ENCODE measurements at places on chromosomes 3 and 15. TPM values are rescaled to one million over a fixed set of nuclear protein-coding genes. Genes with fewer than 3 reads are reported as not detected.

The LRRIQ4 gene
- not detected for total RNA-seq

DNA sequence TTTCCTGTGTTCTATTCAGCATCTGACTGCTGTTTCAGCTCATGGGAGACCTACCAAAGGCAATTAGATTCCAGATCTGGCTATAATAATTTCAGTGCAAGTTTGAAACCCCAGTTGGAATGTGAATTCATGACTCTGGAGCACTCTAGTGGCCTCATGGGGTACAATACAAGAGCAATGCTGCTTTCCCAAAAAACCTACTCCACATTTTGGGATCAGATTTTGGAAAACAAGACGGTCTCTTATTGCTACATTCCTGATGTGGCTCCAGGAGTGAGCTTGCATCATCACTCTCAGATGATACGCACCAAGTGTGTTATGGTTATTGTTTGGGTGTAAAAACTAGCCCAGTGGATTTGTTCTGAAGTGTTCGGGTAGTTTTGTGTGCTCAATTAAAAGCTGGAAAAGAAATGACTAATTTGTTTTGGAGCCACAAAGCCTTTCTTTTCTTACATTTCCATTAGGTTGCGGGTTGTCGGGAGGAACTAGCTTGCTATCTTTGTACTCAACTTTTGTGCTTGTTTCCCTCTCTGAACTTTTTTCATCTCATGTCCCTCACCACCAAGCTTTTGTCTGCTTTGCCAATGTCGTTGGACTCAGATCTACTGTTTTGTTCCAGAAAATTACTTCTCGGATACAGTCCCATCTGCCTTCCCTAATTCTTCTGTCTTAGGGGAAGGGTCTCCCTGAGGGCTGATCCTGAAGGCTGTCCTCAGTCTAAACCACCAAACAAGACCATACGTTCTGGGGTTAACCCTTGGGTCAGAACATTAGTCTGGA lies 272.1 kb downstream of the BBX start:
- no peak for DNase-seq
- H3K4me3 ChIP-seq = no peak overlapping the region
- H3K27me3 ChIP-seq = no peaks in the 10 kb centered on the region
- peaks cover 3% of the 10 kb centered on the region for H3K36me3 ChIP-seq
- H3K27ac ChIP-seq = no peak overlapping the region

DNA sequence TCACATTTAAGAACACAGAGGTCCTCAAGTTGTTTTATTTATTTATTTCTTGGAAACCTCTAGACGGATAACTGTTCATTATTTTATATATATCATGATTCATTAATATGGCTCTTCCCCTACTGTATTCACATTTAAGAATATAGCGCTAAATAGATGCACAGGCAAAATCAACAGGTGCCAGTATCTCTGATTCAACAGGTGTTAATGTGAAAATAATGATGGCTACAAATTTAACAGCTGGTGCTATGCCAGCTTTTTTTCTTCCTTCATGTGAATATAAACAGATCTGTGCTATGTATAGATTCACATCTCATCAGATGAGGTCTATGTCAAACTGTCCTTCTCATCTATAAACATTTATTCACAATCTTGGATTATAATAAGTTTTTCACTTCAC lies 218.5 kb upstream of the NR2F2 start:
- H3K4me3 ChIP-seq = no peak overlapping the region
- H3K4me1 ChIP-seq = no peaks in the 10 kb centered on the region
- no peaks in the 10 kb centered on the region for H3K36me3 ChIP-seq

- H3K36me3 ChIP-seq = no peaks in the 10 kb centered on the region
- H3K27me3 ChIP-seq = no peaks in the 10 kb centered on the region
- no peak for DNase-seq
- H3K27ac ChIP-seq = no peak overlapping the region
- no peaks in the 10 kb centered on the region for H3K4me1 ChIP-seq
Measured at GRCh38 chr15:45827275-45827674, 192.4 kb downstream of the SQOR start.

- H3K27me3 ChIP-seq = no peaks in the 10 kb centered on the region
- no peak overlapping the region for H3K4me3 ChIP-seq
- no peaks in the 10 kb centered on the region for H3K36me3 ChIP-seq
- H3K27ac ChIP-seq = no peak overlapping the region
Measured at GRCh38 chr3:14687360-14687759, 12.4 kb downstream of the C3orf20 start.

GRCh38 chr15:27671819-27672437 lies 427.2 kb downstream of the OCA2 start:
- H3K27me3 ChIP-seq = no peaks in the 10 kb centered on the region
- no peaks in the 10 kb centered on the region for H3K4me1 ChIP-seq
- no peaks in the 10 kb centered on the region for H3K36me3 ChIP-seq
- DNase-seq = no peak
- H3K27ac ChIP-seq = no peak overlapping the region

DNA sequence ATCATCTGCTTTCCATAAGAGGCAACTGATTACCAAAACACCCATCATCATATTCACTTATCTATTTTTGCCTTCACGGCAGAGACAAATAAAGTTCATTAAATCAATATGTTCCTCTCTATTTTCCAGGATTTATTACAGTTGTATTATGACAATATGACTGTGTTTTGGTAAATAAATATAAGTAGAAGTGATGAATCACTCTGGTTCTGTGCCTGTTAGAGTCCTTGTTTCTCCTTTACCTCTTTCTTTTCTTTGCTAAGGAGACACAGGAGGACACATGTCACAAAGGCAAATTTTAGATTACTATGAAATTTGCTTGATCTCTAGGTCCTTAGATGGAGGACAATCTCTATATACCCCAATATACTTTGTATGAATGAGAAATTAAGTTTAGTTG lies 152.6 kb upstream of the PLSCR5 start:
- no peak overlapping the region for H3K27ac ChIP-seq
- H3K36me3 ChIP-seq = no peaks in the 10 kb centered on the region
- DNase-seq = no peak
- H3K4me1 ChIP-seq = no peaks in the 10 kb centered on the region

DNA sequence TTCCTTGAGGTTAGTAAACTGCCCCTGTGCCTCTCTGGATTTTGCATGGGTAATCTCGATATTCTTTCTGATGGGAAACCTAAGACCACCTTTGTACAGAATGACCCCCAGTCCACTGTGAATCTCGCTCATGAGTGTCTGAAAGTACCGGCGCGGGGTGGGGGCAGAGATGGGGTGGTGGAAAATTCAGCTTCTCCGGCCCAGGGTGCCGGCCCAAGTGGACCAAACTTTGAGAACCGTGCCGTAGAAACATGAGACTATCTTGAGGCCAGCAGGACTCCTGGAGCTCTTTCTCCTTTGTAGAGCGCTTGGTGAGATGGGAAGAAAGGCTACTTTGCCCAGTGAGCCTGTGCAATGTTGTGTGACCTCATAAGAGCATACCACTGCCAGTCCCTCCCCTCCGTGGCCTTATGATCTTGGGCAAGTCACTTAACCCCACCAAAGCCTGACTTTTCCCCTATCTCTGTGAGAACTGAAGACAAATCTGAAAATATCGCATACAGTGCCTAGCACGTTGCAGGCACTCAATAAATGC lies 40.4 kb upstream of the VEPH1 start:
- H3K4me1 ChIP-seq = no peaks in the 10 kb centered on the region
- H3K4me3 ChIP-seq = no peak overlapping the region
- no peaks in the 10 kb centered on the region for H3K36me3 ChIP-seq
- no peak overlapping the region for H3K27ac ChIP-seq

- H3K4me1 ChIP-seq = no peaks in the 10 kb centered on the region
- no peaks in the 10 kb centered on the region for H3K36me3 ChIP-seq
- no peak overlapping the region for H3K27ac ChIP-seq
- H3K27me3 ChIP-seq = no peaks in the 10 kb centered on the region
- DNase-seq = no peak
Measured at GRCh38 chr3:148309390-148310035, 388.2 kb upstream of the AGTR1 start.

DNA sequence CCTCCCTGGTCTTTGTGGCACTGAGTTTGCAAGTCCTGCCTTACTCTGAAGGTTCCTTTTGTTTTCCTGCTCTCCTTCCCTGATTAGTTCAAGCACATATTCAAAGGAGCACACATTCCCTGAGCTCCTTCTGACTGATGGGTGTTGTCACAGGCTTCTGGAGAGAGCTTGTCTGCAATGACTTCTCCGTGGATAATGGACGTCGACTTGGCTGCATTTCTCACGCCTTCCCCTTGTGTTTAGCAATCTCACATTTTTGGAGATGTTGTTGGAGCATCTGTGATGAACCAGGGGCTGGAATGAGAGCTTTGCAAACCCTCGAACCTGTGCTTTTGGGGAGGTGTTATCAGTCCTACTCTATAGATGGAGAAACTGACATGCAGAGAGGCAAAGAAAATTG lies 375.4 kb upstream of the PROK2 start:
- H3K4me1 ChIP-seq = no peaks in the 10 kb centered on the region
- H3K4me3 ChIP-seq = no peak overlapping the region
- H3K27ac ChIP-seq = no peak overlapping the region
- no peaks in the 10 kb centered on the region for H3K36me3 ChIP-seq
- no peak for DNase-seq

DNA sequence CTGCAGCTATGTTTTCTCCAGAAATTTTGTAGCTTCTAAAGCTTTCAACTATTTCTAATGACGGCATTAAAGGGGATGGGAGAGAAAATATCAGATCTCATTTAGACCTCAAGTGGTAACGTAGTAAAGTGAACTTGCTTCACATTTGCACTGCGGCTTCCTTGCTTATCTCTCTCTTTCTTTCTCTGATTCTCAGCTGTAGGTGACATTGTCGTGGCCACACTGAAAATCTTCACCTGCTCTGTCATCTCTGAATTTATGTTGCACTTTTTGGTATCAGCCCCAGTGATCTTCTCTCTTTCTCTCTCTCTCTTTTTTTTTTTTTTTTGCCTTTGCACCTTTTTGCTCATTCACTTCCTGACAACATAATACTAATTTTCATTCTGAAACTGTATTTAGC lies 254.1 kb upstream of the SATB1 start:
- no peaks in the 10 kb centered on the region for H3K27me3 ChIP-seq
- peaks cover 46% of the 10 kb centered on the region for H3K4me1 ChIP-seq
- H3K27ac ChIP-seq = peak overlapping the region; percentile 35
- H3K4me3 ChIP-seq = no peak overlapping the region

Measured in naive thymus-derived CD4-positive, alpha-beta T cell (primary cell).